ENCODE measurements at places on chromosomes 13 and 19. TPM values are rescaled to one million over a fixed set of nuclear protein-coding genes. Genes with fewer than 3 reads are reported as not detected.
A peak's percentile ranks its signal among the peaks of the same experiment; 100 is the strongest.

GRCh38 chr13:91540158-91540736 is 141.8 kb downstream of the GPC5 start:
- H3K36me3 ChIP-seq, result no peaks in the 10 kb centered on the region
- H3K4me1 ChIP-seq, result no peaks in the 10 kb centered on the region
- no peak overlapping the region for H3K27ac ChIP-seq
- no peak overlapping the region for H3K4me3 ChIP-seq
- DNase-seq, result no peak
- no peaks in the 10 kb centered on the region for H3K27me3 ChIP-seq

- no peaks in the 10 kb centered on the region for H3K27me3 ChIP-seq
- H3K4me1 ChIP-seq, result no peaks in the 10 kb centered on the region
- DNase-seq, result no peak
- no peaks in the 10 kb centered on the region for H3K36me3 ChIP-seq
- no peak overlapping the region for H3K27ac ChIP-seq
Observed at GRCh38 chr13:30982506-30982905, 50.0 kb downstream of the TEX26 start.

DNA sequence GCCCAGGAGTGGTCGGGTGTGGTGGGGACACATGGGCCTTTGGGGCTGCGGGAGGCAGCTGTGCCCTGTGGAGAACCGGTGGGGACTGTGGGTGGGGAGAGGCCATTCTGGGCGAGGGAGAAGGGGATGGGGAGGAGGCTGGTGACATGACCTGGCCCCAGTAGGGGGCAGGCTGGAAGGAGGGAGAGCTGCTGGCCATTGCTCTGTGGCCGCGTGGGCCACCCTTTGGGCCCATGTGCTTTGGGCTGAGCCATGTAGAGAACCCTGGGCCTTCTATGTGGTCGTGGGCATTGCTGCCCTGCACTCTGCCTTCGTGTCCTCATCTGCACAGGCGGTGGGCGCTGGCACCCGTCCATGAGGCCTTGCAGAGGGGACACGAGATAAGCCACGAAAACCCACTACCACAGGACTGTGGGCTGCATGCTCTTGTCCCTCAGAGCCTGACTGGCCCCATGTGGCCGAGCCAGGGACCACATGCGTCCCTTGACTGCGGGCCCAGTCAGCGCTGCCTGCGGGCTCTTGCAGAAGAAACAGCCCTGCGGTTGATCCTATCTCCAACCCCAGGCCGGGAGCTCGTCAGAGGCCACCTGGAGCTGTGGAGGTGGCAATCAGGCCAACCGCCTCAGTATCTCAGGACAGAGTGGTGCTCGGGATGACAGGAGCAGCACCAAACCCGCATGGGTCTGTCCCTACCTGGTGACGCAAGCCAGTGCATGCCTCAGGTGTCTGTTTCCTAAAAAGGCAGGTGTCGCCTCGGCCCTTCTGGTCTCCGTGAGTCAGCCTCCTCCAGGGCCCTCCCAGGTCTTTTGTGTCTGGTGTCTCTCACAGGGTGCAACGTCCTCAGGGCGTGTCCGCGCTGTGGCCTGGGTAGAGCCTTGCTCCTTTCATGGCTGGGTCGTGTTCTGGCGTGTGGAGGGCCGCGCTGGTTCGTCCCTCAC is 14.3 kb downstream of the FZR1 start:
- no peak overlapping the region for H3K4me3 ChIP-seq
- H3K4me1 ChIP-seq, result peaks cover 20% of the 10 kb centered on the region
- H3K27ac ChIP-seq, result no peak overlapping the region
- no peaks in the 10 kb centered on the region for H3K27me3 ChIP-seq

DNA sequence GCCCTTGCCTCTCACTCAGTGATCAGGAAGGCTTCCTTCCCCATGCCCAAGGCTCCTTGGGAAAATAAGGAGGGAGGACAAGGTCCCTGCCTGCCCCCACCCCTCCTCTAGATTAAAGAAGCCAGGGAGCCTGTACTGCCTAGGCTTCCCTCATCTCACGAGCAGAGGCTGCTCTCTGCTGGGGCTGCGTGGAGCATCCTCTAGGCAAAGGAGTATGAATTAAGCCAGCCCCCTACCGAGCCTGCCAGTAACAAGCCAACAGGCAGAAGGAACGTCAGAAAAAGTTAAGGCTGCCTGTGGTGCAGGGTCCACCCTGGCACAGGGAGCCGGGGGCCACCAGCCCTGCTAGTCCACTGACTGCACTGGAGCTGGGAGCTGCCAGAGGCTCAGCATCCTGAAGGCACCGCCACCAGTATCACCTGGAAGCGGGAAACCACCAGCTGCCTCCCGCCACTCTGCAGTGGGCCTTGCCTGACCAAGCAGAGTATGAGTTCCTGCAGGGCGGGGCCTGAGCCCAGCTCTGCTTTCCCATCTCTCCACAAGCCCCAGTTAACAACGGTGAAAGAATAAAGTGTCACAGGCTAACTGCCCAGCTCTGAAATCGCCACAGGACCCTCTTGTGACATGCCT is 6.8 kb downstream of the NAPA start:
- no peaks in the 10 kb centered on the region for H3K27me3 ChIP-seq
- H3K4me1 ChIP-seq, result peaks cover 21% of the 10 kb centered on the region
- no peak overlapping the region for H3K4me3 ChIP-seq
- peaks cover 18% of the 10 kb centered on the region for H3K36me3 ChIP-seq
- no peak overlapping the region for H3K27ac ChIP-seq

DNA sequence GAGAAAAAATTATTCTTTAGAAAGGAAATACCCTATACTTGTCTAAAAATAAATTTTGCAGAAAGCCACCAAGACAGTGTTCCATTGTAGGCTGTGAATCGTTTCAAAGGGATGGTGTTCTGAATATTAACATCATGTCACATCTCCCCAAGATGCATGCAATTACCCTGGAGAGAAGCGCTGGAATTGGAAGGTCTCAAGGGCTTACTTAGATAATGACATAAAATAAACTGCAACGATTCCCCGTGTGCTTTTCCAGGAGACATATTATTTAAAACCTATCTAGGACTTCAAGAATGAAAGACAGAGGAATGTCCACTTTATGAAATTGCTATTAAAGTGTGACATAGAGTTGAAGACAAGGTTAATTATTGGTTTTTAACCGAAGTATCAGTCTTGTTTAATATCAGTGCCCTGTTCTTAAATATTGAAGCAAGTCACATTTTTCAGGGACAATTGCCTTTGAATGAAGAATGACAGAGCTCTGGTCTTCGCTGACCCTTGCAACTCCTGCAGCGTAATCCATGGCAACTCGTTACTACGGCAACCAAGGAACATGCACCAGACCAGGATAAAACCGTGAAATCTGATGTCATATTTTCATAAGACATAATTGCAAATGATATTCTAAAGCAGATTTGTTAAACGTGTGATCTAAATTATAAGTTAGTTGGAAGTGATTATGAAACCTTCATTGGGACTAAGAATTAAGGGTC is 91.7 kb downstream of the EFNB2 start:
- H3K36me3 ChIP-seq, result no peaks in the 10 kb centered on the region
- no peak for DNase-seq
- no peaks in the 10 kb centered on the region for H3K4me1 ChIP-seq
- H3K4me3 ChIP-seq, result no peak overlapping the region
- H3K27me3 ChIP-seq, result no peaks in the 10 kb centered on the region
- no peak overlapping the region for H3K27ac ChIP-seq

- no peaks in the 10 kb centered on the region for H3K27me3 ChIP-seq
- H3K36me3 ChIP-seq, result peaks cover 38% of the 10 kb centered on the region
- no peaks in the 10 kb centered on the region for H3K4me1 ChIP-seq
- no peak for DNase-seq
Observed at GRCh38 chr13:27549406-27549981, 70.8 kb downstream of the LNX2 start.

GRCh38 chr19:39557811-39558623 is 18.1 kb upstream of the EID2 start:
- H3K27ac ChIP-seq, result peak overlapping the region; percentile 28
- no peaks in the 10 kb centered on the region for H3K36me3 ChIP-seq
- H3K4me3 ChIP-seq, result no peak overlapping the region
- H3K27me3 ChIP-seq, result no peaks in the 10 kb centered on the region
- DNase-seq, result no peak

GRCh38 chr13:92829930-92830329 is 396.7 kb upstream of the GPC6 start:
- H3K27me3 ChIP-seq, result no peaks in the 10 kb centered on the region
- no peak for DNase-seq
- H3K4me1 ChIP-seq, result no peaks in the 10 kb centered on the region
- no peaks in the 10 kb centered on the region for H3K36me3 ChIP-seq
- no peak overlapping the region for H3K27ac ChIP-seq

DNA sequence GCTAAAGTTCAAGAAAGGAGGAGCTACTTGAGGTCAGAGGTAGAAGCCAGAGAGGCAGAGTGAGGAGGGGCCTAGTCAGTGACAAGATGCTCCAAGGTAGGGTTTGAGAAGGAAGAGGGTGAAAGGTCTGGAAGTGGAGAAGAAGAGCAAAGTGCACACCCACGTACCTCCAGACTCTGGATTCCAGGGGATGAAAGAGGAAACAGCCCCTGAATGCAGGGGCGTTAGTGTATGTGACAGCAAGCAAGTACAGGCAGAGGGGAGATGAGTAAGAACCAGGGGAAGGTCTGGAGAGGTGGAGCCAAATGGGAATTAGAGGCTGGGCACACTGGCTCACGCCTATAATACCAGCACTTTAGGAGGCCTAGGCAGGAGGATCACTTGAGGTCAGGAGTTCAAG is 8.7 kb downstream of the RPS28 start:
- DNase-seq, result no peak
- H3K4me1 ChIP-seq, result peaks cover 6% of the 10 kb centered on the region
- no peak overlapping the region for H3K4me3 ChIP-seq
- peaks cover 3% of the 10 kb centered on the region for H3K27me3 ChIP-seq
- H3K27ac ChIP-seq, result no peak overlapping the region
- no peaks in the 10 kb centered on the region for H3K36me3 ChIP-seq

GRCh38 chr13:26677156-26677555 is 83.4 kb downstream of the GPR12 start:
- H3K4me3 ChIP-seq, result no peak overlapping the region
- no peaks in the 10 kb centered on the region for H3K27me3 ChIP-seq
- H3K36me3 ChIP-seq, result no peaks in the 10 kb centered on the region
- no peaks in the 10 kb centered on the region for H3K4me1 ChIP-seq
- no peak for DNase-seq

Gene SULT2A1
- total RNA-seq, result not detected

GRCh38 chr13:106243011-106243565 is 292.4 kb downstream of the EFNB2 start:
- no peaks in the 10 kb centered on the region for H3K4me1 ChIP-seq
- H3K36me3 ChIP-seq, result no peaks in the 10 kb centered on the region
- no peaks in the 10 kb centered on the region for H3K27me3 ChIP-seq
- no peak for DNase-seq

Gene ZNF611
- total RNA-seq, result 44.2 TPM

Gene ZNF681
- 2.3 TPM for total RNA-seq

- peak overlapping the region; percentile 31 for H3K27ac ChIP-seq
- peaks cover 10% of the 10 kb centered on the region for H3K36me3 ChIP-seq
- no peaks in the 10 kb centered on the region for H3K27me3 ChIP-seq
- peak overlapping the region; percentile 96 for H3K4me3 ChIP-seq
- peak; percentile 67 for DNase-seq
- H3K4me1 ChIP-seq, result peaks cover 27% of the 10 kb centered on the region
Observed at GRCh38 chr13:27619728-27620376, 477 bp downstream of the LNX2 start.

Gene ARRDC5
- 5.9 TPM for total RNA-seq

Gene NLRP8
- not detected for total RNA-seq

- peaks cover 53% of the 10 kb centered on the region for H3K4me1 ChIP-seq
- no peaks in the 10 kb centered on the region for H3K27me3 ChIP-seq
- no peak overlapping the region for H3K4me3 ChIP-seq
- no peak for DNase-seq
- H3K36me3 ChIP-seq, result peaks cover 26% of the 10 kb centered on the region
- no peak overlapping the region for H3K27ac ChIP-seq
Observed at GRCh38 chr19:35006342-35006998, 6.3 kb downstream of the GRAMD1A start.

- peaks cover 14% of the 10 kb centered on the region for H3K36me3 ChIP-seq
- peaks cover 3% of the 10 kb centered on the region for H3K4me1 ChIP-seq
- no peak for DNase-seq
- H3K27me3 ChIP-seq, result no peaks in the 10 kb centered on the region
Observed at GRCh38 chr19:1626417-1627010, 21.3 kb upstream of the UQCR11 start.

Gene CARM1
- total RNA-seq, result 13.4 TPM

Gene FCGBP
- 25.1 TPM for total RNA-seq

GRCh38 chr13:40169476-40169875 is 497.0 kb downstream of the FOXO1 start:
- H3K27me3 ChIP-seq, result peaks cover 3% of the 10 kb centered on the region
- no peak overlapping the region for H3K27ac ChIP-seq
- H3K4me1 ChIP-seq, result peaks cover 4% of the 10 kb centered on the region
- no peaks in the 10 kb centered on the region for H3K36me3 ChIP-seq
- DNase-seq, result no peak
- no peak overlapping the region for H3K4me3 ChIP-seq

Gene CYP2S1
- 1.6 TPM for total RNA-seq

DNA sequence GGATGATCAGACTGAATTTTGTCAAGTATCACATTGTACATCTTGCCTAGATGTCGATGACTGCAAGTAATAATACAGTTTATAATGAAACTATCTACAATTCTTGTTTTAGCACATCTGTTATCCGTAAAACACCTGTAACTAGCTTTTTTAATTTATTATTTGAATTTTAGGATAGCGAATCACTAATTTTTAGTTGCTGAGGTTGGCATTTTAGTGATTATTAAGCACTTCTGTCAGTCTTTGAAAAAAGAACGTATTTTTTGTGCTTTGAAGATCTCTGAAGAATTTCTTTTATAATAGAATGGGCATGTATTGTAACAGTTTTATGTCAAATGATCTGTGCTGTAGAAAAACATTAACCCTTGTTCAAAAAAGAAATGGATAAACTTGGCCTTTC is 11.5 kb upstream of the MLNR start:
- H3K36me3 ChIP-seq, result peaks cover 43% of the 10 kb centered on the region
- H3K27me3 ChIP-seq, result no peaks in the 10 kb centered on the region
- H3K4me3 ChIP-seq, result no peak overlapping the region
- no peak for DNase-seq
- H3K4me1 ChIP-seq, result no peaks in the 10 kb centered on the region

- no peak for DNase-seq
- H3K36me3 ChIP-seq, result peaks cover 41% of the 10 kb centered on the region
- H3K4me1 ChIP-seq, result peaks cover 13% of the 10 kb centered on the region
- no peak overlapping the region for H3K4me3 ChIP-seq
Observed at GRCh38 chr19:16516381-16516780, 20.2 kb downstream of the C19orf44 start.

DNA sequence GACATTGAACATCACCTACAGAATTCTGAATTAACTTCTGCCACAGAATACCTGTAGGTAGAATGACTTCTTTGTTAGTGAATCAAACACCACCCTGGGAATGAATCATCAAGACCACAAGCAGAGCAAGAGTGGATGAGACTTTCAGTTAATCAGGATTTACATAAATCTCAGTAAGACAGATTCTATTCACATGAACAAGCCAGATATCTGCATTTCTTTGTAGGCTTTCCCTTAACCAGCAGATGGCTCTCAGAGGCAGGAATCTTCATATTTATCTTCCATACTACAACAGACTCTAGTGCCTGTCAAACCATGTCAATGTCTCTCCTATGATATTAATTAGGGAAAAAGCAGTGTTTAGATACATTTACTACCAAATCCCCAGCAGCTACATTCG is 412.1 kb downstream of the KLF12 start:
- DNase-seq, result no peak
- H3K36me3 ChIP-seq, result peaks cover 4% of the 10 kb centered on the region
- no peaks in the 10 kb centered on the region for H3K27me3 ChIP-seq
- no peak overlapping the region for H3K4me3 ChIP-seq
- H3K27ac ChIP-seq, result no peak overlapping the region

Gene C19orf18
- 0.99 TPM for total RNA-seq
